ENCODE measurements at places on chromosomes 13 and 19.

- DNase-seq: no peak
Measured at GRCh38 chr13:39371706-39372105, 231.3 kb downstream of the LHFPL6 start.

GRCh38 chr19:28437390-28438346 lies 775.3 kb downstream of the UQCRFS1 start:
- no peak for DNase-seq

DNA sequence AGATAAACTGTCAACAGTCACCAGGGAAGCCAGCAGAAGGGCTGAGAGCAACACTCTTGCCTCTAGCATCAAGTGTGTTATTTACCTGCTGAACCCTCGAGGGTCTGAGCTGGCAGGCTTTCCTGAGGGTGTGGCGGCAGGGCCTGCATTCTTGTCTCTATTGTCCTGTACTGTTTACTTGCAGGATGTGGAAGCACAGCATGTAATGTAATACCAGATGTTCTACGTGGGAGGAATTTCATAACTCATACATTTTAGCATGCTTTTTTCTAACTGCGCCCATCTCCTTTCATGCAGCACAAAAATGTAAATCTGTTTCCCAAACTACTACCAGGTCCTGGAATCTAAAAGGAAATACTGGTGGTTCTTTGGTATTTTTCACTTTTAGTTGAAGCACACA lies 153.1 kb downstream of the RGCC start:
- no peak for DNase-seq

- no peak for DNase-seq
Measured at GRCh38 chr19:38545596-38545995, 72.2 kb downstream of the MAP4K1 start.

DNA sequence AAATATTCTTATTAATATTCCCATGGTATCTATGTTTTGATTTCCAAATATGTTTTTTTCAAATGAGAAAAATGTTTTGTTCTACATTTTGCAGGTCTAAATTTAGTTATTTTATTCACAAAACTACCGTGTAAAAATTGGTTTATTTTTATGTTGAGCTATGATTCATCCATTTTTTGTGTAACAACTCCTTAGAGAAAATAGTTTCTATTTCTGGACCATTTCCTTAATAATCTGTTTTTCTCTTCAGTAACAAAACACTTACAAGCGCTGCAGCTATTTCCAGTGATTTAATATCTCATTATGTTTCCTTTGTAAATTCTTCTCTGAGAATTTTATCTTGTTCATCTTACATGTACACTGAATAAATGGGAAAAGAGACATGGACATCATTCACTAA lies 550.7 kb upstream of the SLITRK5 start:
- DNase-seq: no peak

DNA sequence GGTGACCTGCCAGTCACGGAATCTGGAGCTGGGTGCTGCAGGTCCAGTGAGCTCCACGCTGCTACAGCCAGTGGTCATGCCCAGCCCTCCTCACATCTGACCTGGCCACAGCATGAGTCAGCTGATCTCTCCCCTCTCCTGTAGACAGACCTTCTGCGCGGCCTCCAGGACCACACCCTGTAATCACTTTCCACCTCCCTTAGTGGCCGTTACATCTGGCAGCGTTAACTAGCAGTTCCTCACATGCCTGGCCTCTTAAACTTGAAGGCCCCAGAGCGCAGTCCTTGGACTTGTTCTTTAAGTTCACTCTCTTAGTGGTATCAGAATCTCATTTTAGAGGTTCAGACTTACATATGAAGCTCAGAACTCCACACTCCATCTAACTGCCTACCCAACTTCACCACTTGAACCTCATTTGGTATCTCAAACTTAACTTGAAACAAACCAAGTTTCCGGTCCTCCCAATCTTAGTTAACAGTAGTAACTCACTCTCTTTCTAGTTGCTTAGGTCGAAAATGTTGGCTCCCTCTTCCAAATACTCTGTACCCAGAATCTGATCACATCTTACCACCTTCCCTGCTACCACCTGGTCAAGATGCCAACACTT lies 22.7 kb downstream of the MIPEP start:
- no peak for DNase-seq

GRCh38 chr13:32581177-32581786 lies 5.0 kb upstream of the PDS5B start:
- DNase-seq: no peak

GRCh38 chr19:5530701-5531100 lies 37.1 kb downstream of the TINCR start:
- no peak for DNase-seq

- no peak for DNase-seq
Measured at GRCh38 chr19:6963937-6964336, 57.3 kb downstream of the MBD3L2B start.

DNA sequence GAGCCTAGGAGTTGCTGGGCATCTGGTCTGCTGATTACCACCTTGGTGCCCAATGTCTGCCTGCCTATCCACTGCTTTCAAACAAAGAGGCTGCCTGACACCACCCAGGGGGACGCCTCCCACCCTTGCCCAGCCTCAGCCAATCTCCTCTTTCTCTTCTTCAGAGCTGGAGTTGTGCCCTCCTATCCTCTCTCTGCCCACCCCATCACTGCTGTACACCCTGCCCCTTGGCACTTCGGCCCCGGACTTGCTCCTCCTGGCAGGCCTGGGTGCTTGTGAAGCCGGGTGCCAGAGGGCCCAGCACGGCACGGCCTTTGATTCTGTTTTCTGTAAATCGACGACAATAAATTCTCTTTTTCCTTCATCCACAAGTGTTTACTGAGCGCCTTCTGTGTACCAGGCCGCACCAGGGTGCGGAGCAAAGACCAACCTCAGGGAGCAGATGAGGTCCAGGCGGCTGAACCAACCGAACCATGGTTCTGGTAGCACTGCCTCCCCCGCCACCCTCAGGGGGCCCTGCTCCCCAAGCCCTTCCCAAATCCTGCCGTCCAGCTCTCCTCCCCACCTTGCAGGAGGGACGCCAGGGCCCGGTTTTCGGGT lies 5.0 kb downstream of the RNF225 start:
- DNase-seq: no peak

GRCh38 chr19:29672933-29673336 lies 7.7 kb downstream of the PLEKHF1 start:
- DNase-seq: no peak

GRCh38 chr13:35354285-35354684 lies 122.2 kb downstream of the MAB21L1 start:
- DNase-seq: no peak

DNA sequence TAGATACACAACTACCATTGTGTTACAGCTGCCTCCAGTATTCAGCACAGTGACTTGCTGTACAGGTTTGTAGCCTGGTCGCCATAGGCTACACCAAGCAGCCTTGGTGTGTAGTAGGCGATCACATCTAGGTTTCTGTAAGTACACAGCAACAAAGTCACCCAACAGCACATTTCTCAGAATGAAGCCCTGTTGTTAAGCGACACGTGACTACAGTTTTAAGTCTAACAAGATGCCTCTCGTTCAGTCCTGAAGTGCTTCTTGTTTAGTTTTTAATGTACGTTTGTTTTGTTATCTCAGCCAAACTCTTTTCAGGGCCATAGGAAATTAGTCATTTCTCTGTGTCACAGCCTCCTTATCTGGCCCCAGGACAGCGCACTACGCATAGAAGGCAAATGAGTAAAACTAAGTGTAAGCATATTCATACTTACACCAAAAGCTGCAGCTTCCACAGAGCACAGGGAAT lies 50.0 kb upstream of the GPR183 start:
- no peak for DNase-seq

- no peak for DNase-seq
Measured at GRCh38 chr19:18437491-18438330, at the start of gene ISYNA1. Gene ISYNA1, minus strand, starts transcription at chr19:18438133. Its CDS starts 154 bp downstream, at chr19:18437979.

DNA sequence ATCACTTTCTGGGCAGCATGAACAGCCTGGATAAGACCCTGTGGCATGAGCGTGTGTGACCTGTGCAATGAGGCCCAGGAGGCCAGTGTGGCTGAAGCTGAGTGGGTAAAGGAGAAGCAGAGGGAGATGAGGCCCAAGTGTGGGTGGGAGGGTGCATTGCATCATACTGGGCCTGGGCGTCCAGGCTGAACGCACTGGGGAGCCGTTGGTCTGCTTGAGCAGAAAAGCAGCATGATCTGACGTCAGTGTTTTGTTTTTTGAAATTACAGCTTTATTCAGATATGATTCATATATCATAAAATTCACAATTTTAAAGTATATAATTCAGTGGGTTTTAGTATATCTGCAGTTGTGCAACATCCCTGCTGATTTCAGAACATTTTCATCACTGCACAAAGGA lies 409.7 kb downstream of the HS6ST3 start:
- no peak for DNase-seq

DNA sequence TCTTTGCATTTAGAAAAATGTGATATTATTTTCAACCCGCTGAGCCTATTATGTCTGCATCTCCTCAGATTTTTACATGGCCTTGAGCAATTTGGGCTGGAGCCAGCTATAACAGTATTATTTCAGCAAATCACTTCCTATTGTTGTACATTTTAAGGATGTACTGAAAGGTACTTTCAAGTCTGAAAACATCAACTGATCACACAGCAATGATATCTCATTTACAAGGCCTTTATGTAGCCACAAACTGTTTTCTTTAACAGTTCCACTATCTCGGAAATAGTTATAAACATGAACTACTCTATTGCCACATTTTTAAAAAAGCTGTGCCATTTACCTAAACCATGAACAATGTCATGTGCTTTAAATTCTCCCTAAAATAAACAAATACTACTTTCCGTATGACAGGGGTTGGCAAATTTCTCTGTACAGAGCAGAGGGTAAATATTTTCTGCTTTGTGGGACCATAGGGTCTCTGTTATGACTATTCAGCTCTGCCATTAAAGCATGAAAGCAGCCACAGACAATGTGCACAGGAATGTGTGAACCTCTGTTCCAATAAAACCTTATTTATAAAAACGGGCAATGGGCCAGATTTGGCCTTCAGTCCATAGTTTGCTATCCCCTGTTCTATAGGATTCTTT lies 560.4 kb downstream of the GPC6 start:
- DNase-seq: no peak

GRCh38 chr13:30796132-30796572 lies 60.8 kb downstream of the ALOX5AP start:
- no peak for DNase-seq

- no peak for DNase-seq
Measured at GRCh38 chr13:101858860-101859259, 406.4 kb downstream of the ITGBL1 start.

DNA sequence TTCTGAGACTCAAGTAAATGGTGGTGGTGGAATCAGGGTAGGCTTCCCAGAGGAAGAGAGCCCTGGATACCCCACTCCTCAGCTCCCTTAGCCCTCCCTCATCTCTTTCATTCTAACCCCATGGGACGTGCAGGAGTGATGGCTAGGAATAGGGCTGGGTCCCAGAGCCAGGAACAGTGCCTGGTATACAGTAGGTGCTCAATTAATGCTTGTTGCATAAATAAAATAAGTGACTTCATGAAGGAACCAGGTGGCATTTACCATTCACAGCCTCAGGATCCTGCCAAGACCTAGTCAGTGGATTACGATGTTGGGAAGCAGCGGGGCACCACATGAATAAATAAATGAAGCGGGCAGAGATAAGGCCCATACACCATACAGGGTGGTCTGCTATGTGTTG lies 3.9 kb downstream of the UNC13A start:
- no peak for DNase-seq

GRCh38 chr19:40933025-40933424 lies 51.0 kb upstream of the CYP2A7 start:
- DNase-seq: no peak

- no peak for DNase-seq
Measured at GRCh38 chr19:10510301-10510802, 6.9 kb downstream of the S1PR5 start.

- no peak for DNase-seq
Measured at GRCh38 chr13:112978561-112979405, 9.8 kb downstream of the MCF2L start.

- no peak for DNase-seq
Measured at GRCh38 chr13:48319531-48320398, 16.2 kb downstream of the RB1 start.

All from cortex of kidney (tissue), 1 donor.